ENCODE measurements at places on chromosomes 13 and 19.
A peak's percentile ranks its signal among the peaks of the same experiment; 100 is the strongest.

DNA sequence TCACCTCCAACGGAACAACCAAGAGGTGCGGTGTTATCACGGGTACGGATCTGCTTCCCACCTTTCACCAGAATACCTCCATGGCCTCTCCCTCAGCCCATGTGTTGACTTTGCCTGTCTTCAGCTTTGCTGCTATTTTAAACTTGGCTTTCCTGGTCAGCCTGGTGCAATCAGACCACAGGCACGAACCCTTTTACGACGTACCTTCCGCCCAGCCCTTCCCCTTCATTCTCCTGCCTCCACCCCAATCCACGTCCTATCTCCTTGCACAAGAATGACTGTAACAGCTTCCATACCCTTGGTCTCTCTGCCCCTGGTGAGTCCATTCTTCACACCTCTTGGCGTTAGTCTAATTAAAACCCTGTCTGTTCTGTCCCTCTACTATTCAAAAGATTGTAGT lies 431.7 kb downstream of the EFNB2 start:
- peak; percentile 71 for DNase-seq

- DNase-seq, result no peak
Measured at GRCh38 chr19:17060802-17061201, 14.4 kb downstream of the HAUS8 start.

- DNase-seq, result peak; percentile 54
Measured at GRCh38 chr19:3404324-3405260, 38.2 kb downstream of the NFIC start.

DNA sequence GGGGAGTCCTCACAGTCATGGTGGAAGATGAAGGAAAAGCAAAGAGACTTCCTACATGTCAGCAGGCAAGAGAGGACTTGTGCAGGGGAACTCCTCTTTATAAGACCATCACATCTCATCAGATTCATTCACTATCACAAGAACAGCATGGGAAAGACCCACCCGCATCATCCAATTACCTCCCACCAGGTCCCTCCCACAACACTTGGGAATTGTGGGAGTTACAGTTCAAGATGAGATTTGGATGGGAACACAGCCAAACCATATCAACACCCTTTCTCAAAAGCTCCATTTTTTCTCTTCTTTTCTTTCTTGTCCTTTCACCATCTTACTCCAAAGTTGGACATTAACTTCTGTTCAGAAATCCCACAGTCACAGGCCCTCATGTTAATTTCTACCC lies 4.7 kb upstream of the LRP3 start:
- DNase-seq, result no peak

DNA sequence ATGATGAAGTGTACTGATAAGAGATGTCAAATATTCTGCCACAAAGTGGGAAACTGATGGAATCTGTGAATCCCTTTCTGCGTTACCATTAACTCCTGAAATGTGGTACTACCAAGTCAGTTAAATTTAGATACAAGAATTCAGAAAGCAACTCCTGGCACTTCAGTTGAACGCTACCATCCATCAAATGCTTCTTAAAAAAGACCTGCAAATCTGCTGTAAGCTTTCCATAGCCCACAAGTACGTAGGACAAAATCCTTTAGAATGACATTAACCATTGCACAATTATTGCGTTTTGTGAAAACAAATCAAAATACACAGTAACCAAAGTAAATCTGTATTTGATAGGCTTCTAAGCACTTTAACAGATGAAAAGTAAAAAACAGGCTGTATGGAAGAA lies 5.4 kb downstream of the SMAD9 start:
- DNase-seq, result peak; percentile 86

- no peak for DNase-seq
Measured at GRCh38 chr13:94703271-94703670, 9.1 kb downstream of the SOX21 start.

- no peak for DNase-seq
Measured at GRCh38 chr19:18097993-18098890, 664 bp downstream of the MAST3 start.

GRCh38 chr19:670609-671075 lies 5.5 kb upstream of the FSTL3 start:
- DNase-seq, result no peak

GRCh38 chr19:57641715-57642234 lies 8.8 kb downstream of the ZNF211 start:
- no peak for DNase-seq

DNA sequence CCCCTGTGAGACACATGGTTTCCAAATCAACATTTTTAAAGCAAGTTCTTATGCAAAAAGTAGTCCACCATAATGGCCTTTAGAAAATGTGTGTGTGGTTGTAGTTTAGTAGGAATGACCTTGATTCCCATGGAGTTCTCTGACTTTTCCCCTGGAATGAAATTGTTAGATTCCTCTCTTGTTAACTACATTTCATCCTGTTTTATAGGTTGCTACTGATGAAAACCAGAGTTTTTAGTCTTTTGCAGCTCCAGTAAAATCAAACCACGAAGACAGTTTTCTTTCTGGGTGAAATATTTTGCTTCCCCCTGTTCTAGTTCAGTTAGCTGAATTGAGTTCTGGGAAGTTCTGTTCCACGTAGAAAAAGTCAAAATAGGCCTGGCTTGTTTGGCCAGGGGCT lies 107.7 kb downstream of the RAB20 start:
- peak; percentile 40 for DNase-seq

- peak; percentile 88 for DNase-seq
Measured at GRCh38 chr13:50161052-50161451, 145.8 kb downstream of the KCNRG start.

All from amniotic epithelial cell (primary cell).